ENCODE measurements at places on chromosomes 6 and 20.

GRCh38 chr6:157911278-157911677 lies 70.4 kb upstream of the SYNJ2 start:
- no peak for DNase-seq

- no peak for DNase-seq
Measured at GRCh38 chr6:41051873-41052272, 1.1 kb upstream of the APOBEC2 start.

DNA sequence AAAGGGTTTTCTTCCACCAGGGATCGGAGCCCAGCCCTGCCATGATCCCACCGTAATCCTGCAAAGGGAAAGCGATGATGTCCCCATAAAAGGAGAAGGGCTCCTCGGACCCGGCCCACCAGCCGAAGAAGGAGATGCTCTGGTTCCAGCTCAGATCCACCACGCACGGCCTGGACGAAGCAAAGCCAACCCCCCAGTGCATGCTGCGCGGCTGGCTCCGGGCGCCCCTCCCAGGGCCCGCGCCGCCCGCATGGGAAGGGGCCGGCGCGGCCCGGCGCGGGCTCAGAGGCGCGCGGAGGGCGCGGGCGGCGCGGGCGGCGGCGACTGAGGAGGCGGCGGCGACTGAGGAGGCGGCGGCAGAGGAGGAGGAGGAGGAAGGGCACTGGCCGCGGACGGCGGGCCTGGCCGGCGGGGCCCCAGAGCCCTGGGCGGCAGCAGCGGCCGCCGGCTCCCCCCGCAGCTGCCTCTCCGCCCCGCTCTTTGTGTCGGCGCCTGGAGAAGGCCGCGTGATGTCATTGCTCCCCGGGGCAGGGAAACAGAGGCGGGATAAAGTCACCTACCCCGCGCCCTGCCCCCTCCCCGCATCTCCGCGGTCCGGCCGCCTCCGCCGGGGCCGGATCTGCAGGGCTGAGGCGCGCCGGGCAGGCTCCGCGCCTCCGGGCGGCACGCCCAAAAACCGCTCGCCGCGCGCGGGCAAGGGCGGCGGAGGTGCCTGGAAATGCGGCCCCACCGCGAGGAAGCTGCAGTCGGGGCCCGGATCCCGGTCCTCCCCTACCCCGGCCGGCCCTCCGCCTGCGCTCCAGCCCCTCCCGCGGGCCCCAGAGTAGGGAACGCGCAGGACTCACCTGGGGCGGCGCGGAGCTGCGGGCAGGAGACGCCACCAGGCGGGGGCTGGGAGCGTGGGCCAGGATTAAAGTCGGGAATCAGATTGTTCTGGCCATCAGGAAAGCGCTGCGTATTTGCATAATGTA lies at the start of gene FAXC:
FAXC (minus strand) TSS at position 504 of the 971 bp plus-strand sequence; CDS start at position 202, 302 bp downstream.
- DNase-seq, result peak; percentile 39

- DNase-seq, result no peak
Measured at GRCh38 chr20:59948212-59948611, 8.0 kb downstream of the FAM217B start.

GRCh38 chr6:15425947-15426346 lies 180.1 kb downstream of the JARID2 start:
- no peak for DNase-seq

GRCh38 chr6:148830614-148831013 lies 83.8 kb downstream of the UST start:
- no peak for DNase-seq

All from D721Med (cell line).